ENCODE measurements at places on chromosomes 11 and 22. TPM values are rescaled to one million over a fixed set of nuclear protein-coding genes. Genes with fewer than 3 reads are reported as not detected.
A peak's percentile ranks its signal among the peaks of the same experiment; 100 is the strongest.

DNA sequence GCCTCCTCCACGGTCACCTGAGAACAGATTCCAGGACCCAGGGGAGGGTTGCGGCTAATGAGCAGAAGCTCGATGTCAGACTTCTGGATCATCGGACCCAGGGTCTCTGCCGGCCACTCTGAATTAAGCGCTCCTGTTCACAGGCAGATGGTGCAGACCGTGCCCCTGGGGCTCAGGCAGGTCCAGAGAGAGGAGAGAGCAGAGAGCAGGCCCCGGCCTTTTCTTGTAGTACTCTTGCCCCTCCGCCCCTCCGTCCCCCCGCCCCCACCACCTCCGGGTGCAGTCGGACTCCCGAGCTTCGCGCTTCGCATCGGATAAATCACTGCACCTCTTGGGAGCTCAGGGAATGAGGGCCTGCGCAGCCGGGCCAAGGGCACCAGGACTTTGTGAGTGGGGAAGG, 50.3 kb downstream of the RPS6KA4 start:
- H3K27ac ChIP-seq: no peak overlapping the region
- no peak for DNase-seq
- no peaks in the 10 kb centered on the region for H3K27me3 ChIP-seq
- no peaks in the 10 kb centered on the region for H3K4me1 ChIP-seq
- H3K4me3 ChIP-seq: no peak overlapping the region
- H3K36me3 ChIP-seq: no peaks in the 10 kb centered on the region

GRCh38 chr11:118996926-118997626, 862 bp upstream of the CENATAC start:
- H3K4me3 ChIP-seq: peak overlapping the region; percentile 80
- DNase-seq: no peak
- no peaks in the 10 kb centered on the region for H3K36me3 ChIP-seq
- no peaks in the 10 kb centered on the region for H3K4me1 ChIP-seq

GRCh38 chr11:103325686-103326069, 216.5 kb downstream of the DYNC2H1 start:
- DNase-seq: no peak
- H3K36me3 ChIP-seq: no peaks in the 10 kb centered on the region
- H3K27me3 ChIP-seq: no peaks in the 10 kb centered on the region
- H3K27ac ChIP-seq: no peak overlapping the region
- no peak overlapping the region for H3K4me3 ChIP-seq

GRCh38 chr11:76459299-76459698, 14.5 kb downstream of the EMSY start:
- H3K36me3 ChIP-seq: no peaks in the 10 kb centered on the region
- no peaks in the 10 kb centered on the region for H3K27me3 ChIP-seq
- no peak overlapping the region for H3K27ac ChIP-seq
- no peak overlapping the region for H3K4me3 ChIP-seq
- no peaks in the 10 kb centered on the region for H3K4me1 ChIP-seq

Gene SYT9
- polyA plus RNA-seq: 0.38 TPM

- H3K27ac ChIP-seq: no peak overlapping the region
- H3K36me3 ChIP-seq: no peaks in the 10 kb centered on the region
- no peak for DNase-seq
- no peak overlapping the region for H3K4me3 ChIP-seq
Observed at GRCh38 chr11:127411283-127411682, 410.7 kb upstream of the KIRREL3 start.

Gene C11orf91
- polyA plus RNA-seq: not detected

DNA sequence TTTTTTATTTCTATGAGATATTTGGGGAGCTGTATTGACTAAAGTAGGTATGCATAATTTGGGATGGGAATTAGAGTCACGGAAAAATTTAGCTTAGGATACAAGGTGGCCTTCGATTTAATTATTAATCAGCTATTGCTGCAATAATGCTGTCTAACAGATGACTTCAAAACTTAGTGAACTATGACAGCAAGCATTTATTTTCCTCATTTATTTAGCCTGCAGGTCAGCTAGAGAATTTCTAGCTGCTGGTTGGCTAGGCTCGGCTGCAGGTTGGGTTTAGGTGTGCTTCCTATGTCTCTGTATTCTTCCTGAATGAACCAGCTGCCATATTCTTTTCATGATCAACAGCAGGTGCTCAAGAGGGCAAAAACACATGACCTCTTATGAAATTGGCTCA, 181.8 kb upstream of the RAG2 start:
- no peak overlapping the region for H3K27ac ChIP-seq
- no peak for DNase-seq
- H3K36me3 ChIP-seq: no peaks in the 10 kb centered on the region
- no peaks in the 10 kb centered on the region for H3K27me3 ChIP-seq
- no peaks in the 10 kb centered on the region for H3K4me1 ChIP-seq

Gene ATL3
- 6.1 TPM for polyA plus RNA-seq

Gene STIP1
- polyA plus RNA-seq: 37.6 TPM

- no peaks in the 10 kb centered on the region for H3K36me3 ChIP-seq
- no peak overlapping the region for H3K27ac ChIP-seq
- no peak overlapping the region for H3K4me3 ChIP-seq
- H3K4me1 ChIP-seq: no peaks in the 10 kb centered on the region
- no peak for DNase-seq
Observed at GRCh38 chr11:38990139-38990538, 2392.1 kb upstream of the RAG2 start.

DNA sequence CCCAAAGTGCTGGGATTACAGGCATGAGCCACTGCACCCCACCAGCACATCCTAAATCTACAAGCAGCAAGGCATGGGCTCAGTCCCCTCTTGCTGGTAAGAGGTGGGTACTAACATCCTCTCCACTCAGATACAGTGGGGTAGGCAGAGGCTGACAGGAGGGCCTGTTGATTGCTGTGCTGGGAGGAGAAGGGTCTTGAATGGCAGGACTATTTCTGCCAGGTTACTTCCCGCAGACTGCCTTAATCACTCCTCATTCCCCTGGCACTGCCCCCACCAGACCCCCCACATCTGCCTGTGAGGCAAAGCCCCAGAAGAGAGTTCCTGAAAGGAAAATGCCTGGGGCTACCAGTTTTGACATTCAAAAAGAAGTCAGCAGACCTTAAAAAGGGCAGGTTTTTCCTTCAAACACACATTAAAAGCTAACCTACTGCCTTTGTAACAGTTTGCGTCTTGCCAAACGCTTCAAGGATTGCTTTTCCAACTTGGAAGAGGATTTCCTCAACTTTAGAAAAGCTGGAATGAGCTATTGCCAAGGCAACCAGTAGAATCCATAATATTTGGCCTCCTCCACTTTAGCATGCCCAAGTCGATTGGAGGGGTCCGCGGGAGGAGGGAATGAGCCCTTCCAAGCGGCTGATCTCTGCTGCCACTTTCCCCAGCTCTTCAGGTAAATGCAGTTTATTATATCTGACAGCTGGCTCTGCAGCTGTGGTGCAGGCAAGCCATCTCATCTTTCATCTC, 62.0 kb downstream of the FDX1 start:
- no peaks in the 10 kb centered on the region for H3K27me3 ChIP-seq
- no peaks in the 10 kb centered on the region for H3K4me1 ChIP-seq
- no peak overlapping the region for H3K27ac ChIP-seq
- no peak for DNase-seq
- H3K4me3 ChIP-seq: no peak overlapping the region
- no peaks in the 10 kb centered on the region for H3K36me3 ChIP-seq

Gene MAPK8IP2
- polyA plus RNA-seq: 3.3 TPM

- peak; percentile 8 for DNase-seq
- peak overlapping the region; percentile 48 for H3K4me3 ChIP-seq
- no peaks in the 10 kb centered on the region for H3K27me3 ChIP-seq
- H3K36me3 ChIP-seq: no peaks in the 10 kb centered on the region
- no peak overlapping the region for H3K27ac ChIP-seq
Observed at GRCh38 chr11:101127699-101128570, 1.7 kb downstream of the PGR start.

Gene MAML2
- polyA plus RNA-seq: 2.4 TPM

DNA sequence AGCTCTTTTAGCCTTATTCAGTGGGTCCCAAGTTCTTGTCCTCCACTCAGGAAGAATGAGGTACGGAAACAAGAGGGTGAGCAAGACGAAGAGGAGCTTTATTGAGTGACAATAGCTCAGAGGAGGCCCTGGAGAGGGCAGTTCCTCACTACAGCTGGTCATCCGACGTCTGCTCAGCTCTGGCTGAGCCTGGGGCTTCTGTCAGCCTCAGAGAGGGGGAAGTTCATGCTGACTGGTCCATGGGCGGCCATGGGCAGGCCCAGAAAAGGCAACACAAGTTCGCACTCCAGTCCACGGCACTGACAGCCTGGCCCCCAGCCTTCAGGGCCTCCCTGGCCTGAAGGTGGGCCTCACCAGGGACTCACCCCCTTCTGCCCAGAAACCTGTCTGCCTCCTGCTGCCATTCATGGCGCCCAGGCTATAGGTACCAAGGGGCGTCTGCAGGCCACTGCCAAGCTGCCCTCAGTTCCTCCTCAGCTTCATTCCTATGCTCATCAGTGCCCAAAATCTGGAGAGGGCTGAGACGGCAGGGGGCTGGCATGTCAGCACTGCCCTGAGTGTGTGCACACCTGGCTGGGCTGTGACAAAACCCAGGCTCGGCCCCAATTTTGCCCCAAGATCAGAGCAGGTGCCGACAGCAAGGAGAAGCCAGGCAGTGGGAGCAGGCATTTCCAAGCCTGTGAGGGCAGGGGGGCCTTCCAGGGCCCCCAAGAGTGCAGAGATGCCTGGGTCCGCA, 21.7 kb upstream of the KIAA0930 start:
- no peak overlapping the region for H3K4me3 ChIP-seq
- DNase-seq: no peak
- no peaks in the 10 kb centered on the region for H3K36me3 ChIP-seq
- no peak overlapping the region for H3K27ac ChIP-seq

GRCh38 chr11:128227466-128227865, 359.9 kb downstream of the ETS1 start:
- no peaks in the 10 kb centered on the region for H3K27me3 ChIP-seq
- H3K4me3 ChIP-seq: no peak overlapping the region
- no peaks in the 10 kb centered on the region for H3K4me1 ChIP-seq
- no peak for DNase-seq
- H3K36me3 ChIP-seq: no peaks in the 10 kb centered on the region

GRCh38 chr11:110358336-110358735, 61.9 kb upstream of the RDX start:
- H3K4me1 ChIP-seq: peaks cover 21% of the 10 kb centered on the region
- DNase-seq: no peak
- no peak overlapping the region for H3K4me3 ChIP-seq
- no peaks in the 10 kb centered on the region for H3K36me3 ChIP-seq
- H3K27me3 ChIP-seq: no peaks in the 10 kb centered on the region

Gene MMP8
- polyA plus RNA-seq: 0.08 TPM

Gene PIH1D2
- 1.5 TPM for polyA plus RNA-seq

Gene SCO2
- 3.8 TPM for polyA plus RNA-seq

- no peak overlapping the region for H3K4me3 ChIP-seq
- no peak overlapping the region for H3K27ac ChIP-seq
- H3K36me3 ChIP-seq: no peaks in the 10 kb centered on the region
- no peaks in the 10 kb centered on the region for H3K4me1 ChIP-seq
- no peaks in the 10 kb centered on the region for H3K27me3 ChIP-seq
Observed at GRCh38 chr11:117426297-117426685, 98.6 kb downstream of the CEP164 start.

DNA sequence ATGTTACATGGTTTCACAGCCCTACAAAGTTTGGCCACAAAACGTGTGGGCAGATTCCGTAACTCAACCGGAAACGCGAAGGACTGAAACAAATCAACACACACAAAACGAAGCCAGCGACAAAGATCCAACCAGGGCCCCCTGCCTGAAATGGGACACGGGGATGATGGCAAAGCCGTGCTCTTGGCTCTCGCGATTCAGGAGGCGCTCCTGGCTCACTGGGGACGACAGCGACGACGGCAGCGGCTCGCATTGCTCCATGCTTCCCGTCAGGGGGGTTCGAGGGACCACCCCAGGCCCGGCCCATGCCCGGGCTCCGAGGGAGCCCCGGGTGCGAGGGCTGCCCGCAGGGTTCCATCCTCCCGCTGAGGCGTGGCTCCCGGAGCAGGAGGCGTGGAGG, 4786.8 kb upstream of the OR11H1 start:
- H3K36me3 ChIP-seq: no peaks in the 10 kb centered on the region
- no peaks in the 10 kb centered on the region for H3K4me1 ChIP-seq
- H3K27me3 ChIP-seq: no peaks in the 10 kb centered on the region
- no peak overlapping the region for H3K4me3 ChIP-seq

DNA sequence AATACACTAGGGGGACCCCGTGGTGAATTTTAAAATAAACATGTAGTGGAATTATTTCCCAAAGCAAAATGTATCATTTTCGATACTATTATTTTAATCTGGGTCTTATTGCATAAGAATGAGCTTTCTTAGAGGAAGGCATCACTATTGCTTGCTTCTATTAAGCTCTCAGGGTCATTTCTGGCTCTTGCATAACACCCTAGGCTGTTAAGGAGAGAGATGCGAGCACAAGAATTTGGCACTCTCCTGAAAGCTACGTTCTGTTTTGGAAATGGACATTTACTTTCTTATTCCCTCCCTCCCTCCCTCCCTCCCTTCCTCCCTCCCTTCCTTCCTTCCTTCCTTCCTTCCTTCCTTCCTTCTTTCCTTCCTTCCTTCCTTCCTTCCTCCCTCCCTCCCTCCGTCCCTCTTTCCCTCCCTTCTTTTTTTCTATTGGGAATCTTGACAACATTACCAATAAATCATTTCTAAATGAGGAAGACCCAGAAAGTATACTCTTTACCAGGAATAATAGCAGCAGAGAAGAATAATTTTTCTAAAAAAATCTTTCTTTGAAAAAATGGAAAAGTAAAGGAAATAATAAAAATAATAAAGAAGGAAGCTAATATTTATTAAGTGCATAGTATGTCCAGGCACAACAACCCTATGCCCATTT, 83.6 kb upstream of the BDNF start:
- H3K4me1 ChIP-seq: no peaks in the 10 kb centered on the region
- H3K4me3 ChIP-seq: no peak overlapping the region
- H3K36me3 ChIP-seq: no peaks in the 10 kb centered on the region
- DNase-seq: no peak

Gene MRPL48
- 19.4 TPM for polyA plus RNA-seq
